Astrocyte (in vitro differentiated cells and primary cell): ENCODE measurements at places on chromosomes 3 and 15.

- DNase-seq = no peak
Measured at GRCh38 chr15:65887565-65887964, 18.3 kb downstream of the RAB11A start.

DNA sequence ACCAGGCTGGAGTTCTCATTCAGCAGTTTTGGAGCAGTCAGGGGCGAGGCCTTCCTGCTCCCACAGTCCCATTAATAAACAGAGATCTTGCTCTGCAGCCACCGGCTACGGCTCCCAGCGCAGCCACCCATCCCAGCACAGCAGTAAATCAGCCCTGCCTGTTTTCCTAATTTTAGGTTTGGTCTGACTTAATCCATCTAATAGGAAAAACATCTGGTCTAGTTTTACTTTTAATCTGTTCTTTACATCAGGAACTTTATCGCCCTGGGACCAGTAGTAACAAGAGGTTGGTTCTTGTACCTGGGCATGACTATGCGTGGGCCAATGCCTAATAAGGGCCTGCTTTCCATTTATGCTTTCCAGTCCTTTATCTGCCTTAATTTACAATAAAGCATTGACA, 264.0 kb upstream of the DPH6 start:
- DNase-seq = no peak

- DNase-seq = no peak
Measured at GRCh38 chr15:100569391-100569790, 32.6 kb downstream of the LINS1 start.

GRCh38 chr3:23648996-23649395, 156.8 kb upstream of the UBE2E1 start:
- DNase-seq = no peak

- DNase-seq = no peak
Measured at GRCh38 chr15:62626903-62627302, 415.6 kb upstream of the TPM1 start.
